Cortex of kidney (tissue), 1 donor: ENCODE measurements at places on chromosomes 6 and 20.
A peak's percentile ranks its signal among the peaks of the same experiment; 100 is the strongest.

- no peak for DNase-seq
These were observed 16.3 kb upstream of the CST9L start for GRCh38 chr20:23584434-23585199.

DNA sequence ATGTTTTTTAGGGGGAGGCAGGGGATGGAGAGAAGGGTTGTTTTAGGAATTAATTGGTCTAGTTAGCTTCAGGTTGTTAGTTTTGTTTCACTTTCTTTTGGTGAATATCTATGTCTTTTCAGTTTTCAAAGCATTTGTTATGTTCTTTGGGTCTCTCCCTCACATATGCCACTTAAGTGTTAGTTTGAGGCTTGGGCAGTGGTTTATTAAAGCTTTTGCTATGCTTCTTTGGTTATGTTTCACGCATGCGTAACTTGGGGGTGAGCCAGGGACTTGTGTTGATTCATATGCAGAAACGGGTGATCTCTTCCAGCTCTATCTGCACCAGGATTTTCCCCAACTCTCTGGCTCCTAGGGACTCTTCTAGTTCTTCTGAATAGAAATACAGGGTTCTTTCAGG lies 11.4 kb upstream of the MMS22L start:
- DNase-seq, result no peak

DNA sequence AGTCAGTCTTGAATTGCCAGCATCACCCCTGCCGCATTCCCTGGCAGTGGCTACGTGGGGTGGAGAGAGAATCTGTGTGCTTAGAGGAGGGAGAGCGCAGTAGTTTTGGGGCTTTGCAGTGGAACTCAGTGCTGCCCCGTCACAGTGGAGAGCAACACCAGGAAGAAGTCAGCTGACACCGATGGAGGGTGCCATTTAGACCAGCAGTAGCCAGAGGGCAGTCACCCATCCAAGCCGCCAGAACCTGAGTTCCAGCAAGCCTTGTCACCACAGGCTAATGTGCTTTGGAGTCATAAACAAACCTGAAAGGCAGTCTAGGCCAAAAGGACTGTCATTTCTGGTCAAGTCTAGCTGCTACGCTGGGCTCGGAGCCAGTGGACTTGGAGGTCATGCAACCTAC lies 22.0 kb upstream of the PERP start:
- no peak for DNase-seq

DNA sequence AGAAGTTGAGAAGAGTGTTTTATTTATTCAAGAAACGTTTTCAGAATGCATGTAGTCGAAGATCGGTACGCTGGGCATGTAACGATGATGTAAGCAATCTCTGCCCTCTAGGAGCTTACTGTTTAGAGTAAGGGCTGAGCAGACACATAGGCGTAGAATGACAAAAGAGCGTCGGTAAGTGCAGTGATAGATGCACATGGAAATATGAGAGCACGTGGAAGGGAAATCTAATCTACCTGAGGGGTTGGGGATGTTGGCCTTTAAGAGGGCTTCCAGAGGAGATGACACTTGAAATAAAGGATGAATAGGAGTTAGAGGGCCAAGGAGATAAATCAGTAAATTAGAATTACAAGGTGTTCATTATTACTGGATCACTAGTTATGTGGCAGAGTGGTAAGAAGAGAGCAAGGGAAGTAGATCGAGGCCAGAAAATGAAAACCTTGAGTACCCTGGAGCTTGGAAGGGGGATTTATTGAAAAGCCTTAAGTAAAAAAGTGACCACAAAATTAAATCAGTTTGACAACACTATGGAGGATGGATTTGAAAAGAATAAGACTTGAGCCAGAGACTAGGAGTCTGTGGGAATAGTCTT lies 782 bp downstream of the TRMT11 start:
- no peak for DNase-seq

DNA sequence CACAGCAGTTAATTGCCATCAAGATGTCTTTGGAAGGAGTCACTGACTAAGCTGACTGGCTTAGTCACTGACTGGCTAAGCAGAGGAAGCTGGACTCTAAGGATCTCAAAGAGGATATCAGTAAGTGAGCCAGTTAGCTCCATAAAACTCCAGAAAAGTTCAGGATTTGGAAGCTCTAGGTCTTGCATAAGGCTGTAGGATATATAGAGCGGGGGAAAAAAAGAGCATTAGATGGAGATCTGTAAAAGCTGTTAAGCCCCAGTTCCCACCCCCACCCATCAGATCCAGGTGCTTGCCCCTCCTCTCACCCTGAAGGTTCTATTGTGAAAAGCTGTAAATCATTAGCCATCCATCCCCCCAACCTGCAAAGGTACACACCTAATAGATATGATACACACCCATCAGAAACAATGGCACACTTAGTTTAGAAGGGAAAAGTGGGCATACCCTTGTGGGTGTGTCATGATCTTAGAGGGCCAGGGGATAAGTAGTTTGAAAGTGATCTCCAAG lies 32.2 kb downstream of the CARMIL1 start:
- no peak for DNase-seq

DNA sequence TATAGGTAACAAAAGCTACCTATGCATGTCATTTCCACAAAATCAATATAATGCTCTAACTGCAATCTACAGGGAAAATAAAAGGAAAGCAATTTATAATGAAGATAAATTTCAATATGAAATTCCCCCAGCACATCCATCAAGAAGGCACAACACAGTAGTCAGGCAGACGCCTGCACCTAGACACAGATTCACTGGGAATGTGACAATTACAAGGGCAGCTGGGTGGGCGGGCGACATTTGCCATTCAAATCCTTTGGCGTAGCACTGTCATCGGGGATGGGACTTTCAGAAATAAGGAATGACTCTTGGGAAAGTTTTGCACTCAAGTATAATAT lies 60.4 kb downstream of the SULF2 start:
- DNase-seq, result no peak

DNA sequence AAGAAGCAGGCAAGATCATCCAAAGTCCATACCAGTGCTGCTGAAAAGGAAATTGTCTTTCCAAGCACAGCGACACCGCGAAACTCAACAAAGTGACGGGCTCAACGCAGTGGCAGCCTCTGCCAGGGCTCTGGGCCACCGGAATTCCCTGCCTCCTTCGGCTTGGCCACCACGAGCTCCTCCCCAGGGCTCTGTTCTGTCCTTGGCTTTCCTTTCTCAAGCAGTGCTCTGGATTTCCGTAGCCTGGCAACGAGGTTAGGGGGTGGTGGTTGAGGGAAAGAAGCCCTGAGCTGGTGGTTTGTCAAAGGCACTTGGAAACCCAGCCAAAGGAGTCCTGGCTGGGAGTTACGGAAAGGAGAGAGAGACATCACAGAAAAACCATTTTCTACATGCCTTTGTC lies 31.2 kb downstream of the PRR18 start:
- no peak for DNase-seq

- DNase-seq, result no peak
These were observed 174.3 kb upstream of the ID4 start for GRCh38 chr6:19662911-19663310.

DNA sequence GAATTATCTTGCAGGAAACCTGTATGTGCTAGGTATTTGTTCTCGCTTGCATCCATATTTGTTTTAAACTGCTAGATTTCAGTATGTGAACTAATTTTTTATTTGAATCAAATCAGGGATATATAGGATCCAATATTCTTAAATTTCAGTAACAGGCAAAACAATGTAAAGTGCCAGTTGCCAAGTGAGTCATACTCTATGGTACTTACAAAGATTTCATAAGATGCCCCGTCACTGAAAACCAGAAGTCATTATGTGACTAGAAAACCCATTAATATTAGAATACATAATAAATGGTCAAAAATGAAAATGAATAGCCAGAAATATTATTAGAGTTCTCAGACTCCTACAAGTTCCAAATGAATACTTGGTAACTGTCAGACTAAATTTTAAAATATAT lies 481.2 kb downstream of the TFAP2A start:
- DNase-seq, result no peak

- no peak for DNase-seq
These were observed 4.6 kb downstream of the MAP3K4 start for GRCh38 chr6:160996131-160996601.

GRCh38 chr20:57468523-57469417 lies 56.2 kb downstream of the CTCFL start:
- no peak for DNase-seq

DNA sequence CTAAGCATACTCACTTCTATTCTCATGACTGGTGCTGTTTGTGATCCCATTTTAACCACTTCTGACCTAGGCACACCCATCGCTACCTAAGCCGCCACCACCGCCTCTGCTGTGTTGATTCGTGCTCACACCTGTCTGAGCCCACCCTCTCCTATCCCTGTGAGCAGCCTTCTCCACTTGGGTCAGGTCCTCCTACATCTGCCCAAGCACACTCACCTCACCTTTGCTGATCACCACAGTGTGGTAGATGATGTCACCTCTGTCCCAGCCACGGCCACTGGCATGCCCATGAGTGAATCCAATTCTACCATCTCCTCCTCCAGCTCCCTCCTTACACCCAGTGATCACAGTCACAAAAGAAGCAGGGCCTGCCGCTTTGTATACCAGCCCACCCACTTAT lies 20.8 kb downstream of the MUC22 start:
- no peak for DNase-seq

DNA sequence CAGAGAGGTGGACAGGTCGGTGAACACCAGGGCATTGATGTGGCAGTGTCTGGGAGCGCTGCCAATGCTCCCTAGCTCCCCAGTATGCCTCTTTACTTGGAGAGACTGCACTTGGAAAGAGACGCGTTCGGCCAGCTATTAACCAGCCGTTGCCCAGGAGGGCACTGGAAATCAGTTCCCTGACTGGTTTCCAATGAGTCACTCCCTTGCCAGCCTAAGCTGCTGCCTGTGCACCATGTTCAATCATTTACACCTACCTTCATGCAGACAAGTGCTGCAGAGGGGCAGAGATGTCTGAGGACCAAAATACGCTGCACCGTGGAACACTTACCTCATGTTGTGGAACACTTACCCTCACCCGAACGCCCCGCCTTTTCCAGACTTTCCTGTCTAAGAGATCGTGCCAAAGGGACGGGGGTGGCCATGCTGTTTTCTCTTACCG lies 151.6 kb downstream of the SOBP start:
- no peak for DNase-seq

DNA sequence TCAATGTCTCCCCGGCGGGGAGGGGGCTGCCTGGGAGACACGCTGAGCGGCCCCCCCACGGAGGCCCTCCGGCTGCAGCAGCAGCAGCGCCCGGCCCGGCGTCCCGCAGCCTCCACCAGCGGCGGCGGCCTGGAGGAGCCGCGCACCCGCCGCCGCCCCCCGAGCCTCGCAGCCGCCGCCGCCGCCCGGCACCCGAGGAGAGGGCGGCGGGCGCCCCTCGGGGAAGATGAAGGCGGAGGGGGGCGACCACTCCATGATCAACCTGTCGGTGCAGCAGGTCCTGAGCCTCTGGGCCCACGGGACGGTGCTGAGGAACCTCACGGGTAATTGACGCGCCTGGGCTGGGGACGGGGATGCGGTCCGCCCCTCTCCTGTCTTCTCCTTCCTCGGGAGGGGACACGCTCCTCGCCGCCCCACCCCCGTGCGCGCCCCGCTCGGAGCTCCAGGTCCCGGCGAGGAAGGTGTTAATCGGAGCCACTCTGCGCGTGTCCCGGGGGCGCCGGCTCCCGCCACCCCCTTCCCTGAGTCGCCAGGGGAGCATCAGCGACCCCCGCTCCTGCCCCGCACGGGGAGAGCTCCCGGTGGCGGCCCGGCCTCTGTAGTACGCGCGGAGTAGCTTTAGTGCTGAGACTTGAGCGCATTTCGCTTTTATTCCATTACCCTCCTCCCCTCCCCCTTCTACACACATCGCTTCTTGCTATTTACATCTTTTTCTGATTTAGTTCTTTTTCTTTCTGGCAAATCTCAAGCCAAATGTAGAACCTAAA lies 686 bp downstream of the TMEM170B start:
- peak; percentile 7 for DNase-seq

DNA sequence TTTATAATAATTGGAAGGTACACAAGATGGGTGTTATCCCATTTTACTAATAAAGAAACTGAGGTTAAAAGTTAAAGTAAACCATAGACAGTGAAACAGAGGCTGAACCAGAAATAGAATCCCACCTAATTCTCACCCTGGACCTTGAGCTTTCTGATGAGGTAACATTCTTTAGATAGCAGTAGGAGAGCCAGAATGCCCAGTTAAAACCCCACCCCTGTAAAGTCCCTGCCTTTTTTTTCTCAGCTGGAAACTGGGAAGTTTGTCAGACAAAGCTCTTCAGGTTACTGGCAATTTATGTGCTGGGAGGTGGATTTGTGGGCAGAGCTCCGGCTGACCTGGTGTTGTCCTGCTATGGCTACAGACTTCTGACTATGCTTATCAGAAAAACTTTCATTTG lies 1.9 kb upstream of the MCHR2 start:
- DNase-seq, result no peak

GRCh38 chr6:25777031-25777430 lies 22.5 kb downstream of the SLC17A4 start:
- no peak for DNase-seq

DNA sequence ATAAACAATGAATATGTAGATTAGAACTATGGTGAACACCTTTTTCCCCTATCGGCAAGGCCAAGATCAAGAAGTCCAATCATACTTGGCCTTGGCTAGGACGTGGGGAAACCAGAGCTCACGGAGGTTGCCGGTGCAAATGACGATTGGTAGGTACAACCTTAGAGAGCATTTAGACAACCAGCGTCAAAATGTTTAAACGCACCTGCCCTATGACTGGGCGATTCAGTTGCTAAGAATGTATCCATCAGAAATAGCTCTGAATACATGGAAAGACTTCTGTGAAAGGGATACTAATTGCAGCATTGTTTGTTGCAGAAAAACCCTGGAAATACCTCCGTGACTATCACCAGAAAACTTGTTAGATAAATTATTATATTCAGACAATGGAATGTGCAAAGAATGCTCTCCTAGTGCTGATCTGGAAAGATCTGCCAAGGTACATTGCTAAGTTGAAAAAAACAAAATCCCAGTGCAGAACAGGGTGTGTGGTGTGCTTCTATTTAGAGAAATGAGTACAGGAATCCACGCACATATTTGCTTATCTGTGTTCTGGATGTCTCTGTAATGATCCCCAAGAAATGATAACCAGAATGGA lies 48.0 kb upstream of the PTPN1 start:
- no peak for DNase-seq

DNA sequence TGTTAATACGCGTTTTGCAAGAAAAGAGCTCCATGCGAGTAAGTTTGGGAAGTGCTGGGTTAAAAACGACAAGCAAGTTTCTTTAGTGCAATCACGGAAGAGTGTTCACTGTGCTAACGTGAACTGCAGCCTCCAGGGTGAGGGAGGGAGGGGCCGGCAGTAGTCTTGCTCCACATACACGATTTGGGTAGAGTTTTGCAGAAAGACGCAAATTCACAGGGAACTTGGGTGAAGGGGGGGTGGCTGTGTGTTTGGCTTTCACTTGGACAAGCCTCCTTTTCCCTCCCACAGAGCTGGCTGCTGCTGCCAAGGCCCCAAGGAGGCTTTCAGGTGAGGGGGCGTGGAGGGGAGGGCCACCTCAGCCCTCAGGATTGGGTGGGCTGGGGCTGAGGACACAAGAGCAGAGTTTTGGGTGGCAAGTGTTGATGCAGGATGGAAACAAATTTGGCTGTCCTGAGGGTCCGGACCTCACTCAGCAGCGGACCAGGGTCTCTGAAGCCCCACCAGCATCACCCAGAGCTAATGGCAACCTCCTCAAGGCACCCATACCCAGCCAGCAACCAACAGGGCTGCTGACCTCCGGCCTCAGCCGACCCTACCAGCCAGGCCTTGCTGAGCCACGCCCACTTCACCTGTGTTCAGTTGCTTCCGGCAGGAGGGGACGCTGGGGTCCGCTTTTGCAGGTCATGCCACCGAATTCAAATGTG lies 204.5 kb downstream of the ERMARD start:
- DNase-seq, result no peak

GRCh38 chr6:38476888-38477287 lies 162.8 kb downstream of the BTBD9 start:
- DNase-seq, result no peak
